Left renal cortex interstitium (tissue), 4 donors: ENCODE measurements at places on chromosomes 5 and 9.

- no peak for DNase-seq
Observed at GRCh38 chr5:135398160-135398854, 724 bp downstream of the MACROH2A1 start.

- DNase-seq: no peak
Observed at GRCh38 chr9:37727013-37727412, 26.6 kb upstream of the TRMT10B start.

DNA sequence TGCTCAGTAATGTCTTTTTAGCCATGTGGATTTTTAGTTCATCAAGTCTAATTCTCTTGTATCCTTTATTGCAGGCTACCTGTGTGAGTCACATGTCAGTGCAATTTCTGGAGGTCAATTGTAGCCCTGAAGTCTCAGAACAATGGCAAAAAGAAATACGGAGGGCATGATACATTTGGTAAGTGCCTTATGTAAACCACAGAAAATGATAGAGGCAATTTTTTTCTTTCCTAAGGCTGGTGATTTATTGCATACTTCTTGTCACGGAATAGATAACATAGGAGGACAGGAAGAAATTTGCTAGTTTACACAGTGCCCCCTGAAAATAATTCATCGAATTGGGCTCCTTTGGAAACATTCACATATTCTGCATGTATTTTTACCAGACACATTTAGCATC lies 235.9 kb downstream of the DMRTA1 start:
- no peak for DNase-seq

DNA sequence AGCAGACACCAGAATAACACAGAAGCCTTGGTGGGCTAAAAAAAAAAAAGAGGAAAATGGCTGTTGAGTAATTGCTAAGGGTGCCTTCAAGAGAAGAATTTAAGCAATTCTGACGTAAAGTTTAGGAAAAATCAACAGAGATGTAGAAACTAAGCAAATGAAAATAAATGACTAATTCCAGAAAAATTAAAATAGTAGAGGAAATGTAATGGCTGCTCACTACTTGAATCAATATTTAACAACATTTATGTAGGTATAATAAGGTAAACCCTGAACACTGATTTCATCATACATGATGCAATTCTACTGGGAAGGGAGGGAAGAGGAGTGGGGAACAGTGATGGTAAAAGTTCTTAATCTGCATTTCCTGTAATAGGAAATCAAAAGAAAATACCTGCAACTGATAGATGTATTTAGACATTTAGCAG lies 41.4 kb downstream of the PUM3 start:
- no peak for DNase-seq

DNA sequence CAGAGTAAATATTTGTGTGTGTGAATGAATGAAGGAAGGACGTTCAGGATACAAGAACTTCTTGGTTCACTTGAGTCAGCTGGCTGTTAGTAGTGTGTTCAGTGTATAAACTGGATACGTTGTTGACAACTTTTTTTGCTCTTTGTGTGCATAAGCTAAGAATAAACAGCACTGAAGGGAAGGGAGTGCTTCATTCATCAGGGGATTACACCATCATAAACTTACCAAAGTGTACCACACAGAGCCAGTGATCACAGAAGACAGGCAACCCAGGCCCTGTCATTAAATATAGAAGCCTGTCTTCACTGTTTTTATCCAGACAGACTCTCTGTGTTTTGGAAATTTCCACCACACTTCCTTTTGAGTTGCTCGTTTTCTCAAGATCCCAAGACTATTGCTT lies 55.5 kb upstream of the MEF2C start:
- DNase-seq: no peak

DNA sequence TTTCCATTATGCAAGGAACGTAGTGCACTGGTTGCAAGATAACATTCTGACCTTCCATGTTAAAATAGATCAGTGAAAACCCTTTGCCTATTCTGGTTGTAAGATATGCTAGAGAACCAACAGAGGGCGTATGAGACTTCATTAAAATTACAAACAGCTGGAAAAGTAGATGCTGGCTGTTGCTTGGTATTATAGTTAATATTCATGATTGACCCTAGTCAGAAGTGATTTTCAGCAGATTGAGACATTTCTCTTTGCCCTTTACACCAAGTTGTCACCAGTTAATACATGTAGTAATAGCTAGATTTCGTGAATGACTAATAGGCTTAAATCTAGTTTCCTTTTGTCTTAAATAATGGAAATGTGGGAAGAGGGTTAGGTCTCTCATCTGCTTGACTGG lies 13.8 kb upstream of the FGF18 start:
- no peak for DNase-seq

DNA sequence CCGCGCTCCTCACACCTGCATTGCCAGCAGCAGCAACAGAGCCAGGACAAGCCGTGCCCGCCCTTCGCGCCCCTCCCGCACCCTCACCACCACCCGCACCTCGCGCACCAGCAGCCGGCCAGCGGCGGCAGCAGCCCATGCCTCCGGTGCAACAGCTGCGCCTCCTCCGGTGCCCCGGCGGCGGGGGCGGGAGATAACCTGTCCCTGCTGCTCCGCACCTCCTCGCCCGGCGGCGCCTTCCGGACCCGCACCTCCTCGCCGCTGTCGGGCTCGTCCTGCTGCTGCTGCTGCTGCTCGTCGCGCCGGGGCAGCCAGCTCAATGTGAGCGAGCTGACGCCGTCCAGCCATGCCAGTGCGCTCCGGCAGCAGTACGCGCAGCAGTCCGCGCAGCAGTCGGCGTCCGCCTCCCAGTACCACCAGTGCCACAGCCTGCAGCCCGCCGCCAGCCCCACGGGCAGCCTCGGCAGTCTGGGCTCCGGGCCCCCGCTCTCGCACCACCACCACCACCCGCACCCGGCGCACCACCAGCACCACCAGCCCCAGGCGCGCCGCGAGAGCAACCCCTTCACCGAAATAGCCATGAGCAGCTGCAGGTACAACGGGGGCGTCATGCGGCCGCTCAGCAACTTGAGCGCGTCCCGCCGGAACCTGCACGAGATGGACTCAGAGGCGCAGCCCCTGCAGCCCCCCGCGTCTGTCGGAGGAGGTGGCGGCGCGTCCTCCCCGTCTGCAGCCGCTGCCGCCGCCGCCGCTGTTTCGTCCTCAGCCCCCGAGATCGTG lies 517 bp downstream of the KCNN2 start:
- DNase-seq: peak; percentile 31

- no peak for DNase-seq
Observed at GRCh38 chr9:92292338-92293074, 991 bp downstream of the IARS1 start.

GRCh38 chr5:127019928-127020327 lies 10.4 kb downstream of the MARCHF3 start:
- DNase-seq: no peak

- DNase-seq: no peak
Observed at GRCh38 chr5:169250887-169251286, 50.1 kb downstream of the SLIT3 start.

GRCh38 chr9:7094052-7094451 lies 336.3 kb downstream of the KDM4C start:
- DNase-seq: no peak

DNA sequence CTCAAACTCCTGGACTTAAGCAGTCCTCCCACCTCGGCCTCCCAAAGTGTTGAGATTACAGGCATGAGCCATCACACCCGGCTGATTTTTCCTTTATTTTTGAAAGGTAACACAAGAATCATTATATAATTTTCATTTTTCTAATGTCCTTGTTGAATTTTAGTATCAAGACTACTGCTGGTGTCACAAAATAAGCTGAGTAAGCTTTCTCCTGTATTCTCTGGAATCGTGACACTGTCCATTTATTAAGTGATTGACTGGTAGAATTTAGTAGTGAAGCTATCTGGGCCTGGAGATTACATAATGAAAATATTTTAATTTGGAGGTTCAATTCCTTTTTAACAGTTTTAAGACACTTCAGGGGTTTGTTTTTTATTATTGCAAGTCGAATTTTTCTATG lies 9.5 kb downstream of the CDK20 start:
- no peak for DNase-seq

GRCh38 chr9:94713436-94714215 lies 12.9 kb upstream of the AOPEP start:
- no peak for DNase-seq

GRCh38 chr9:12461763-12462460 lies 231.3 kb upstream of the TYRP1 start:
- no peak for DNase-seq

DNA sequence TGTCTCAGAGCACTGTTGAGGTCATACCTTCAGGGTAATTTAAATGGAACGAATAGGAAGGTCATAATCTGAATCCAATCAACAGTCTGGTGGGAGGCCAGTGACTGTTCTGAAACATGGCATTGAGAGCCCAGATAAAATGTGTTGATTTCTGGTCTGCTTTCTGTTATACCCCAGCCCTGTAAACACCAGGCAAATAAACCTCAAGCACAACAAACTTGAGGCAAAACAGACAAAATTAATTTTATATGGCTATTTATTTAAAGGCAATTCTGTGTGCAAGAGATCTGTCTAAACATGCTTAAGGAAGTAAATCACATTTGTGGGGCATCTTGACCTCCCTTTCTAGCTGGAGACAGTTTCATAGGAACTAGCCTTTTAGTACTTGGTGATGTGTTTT lies 140.9 kb upstream of the SPEF2 start:
- no peak for DNase-seq

DNA sequence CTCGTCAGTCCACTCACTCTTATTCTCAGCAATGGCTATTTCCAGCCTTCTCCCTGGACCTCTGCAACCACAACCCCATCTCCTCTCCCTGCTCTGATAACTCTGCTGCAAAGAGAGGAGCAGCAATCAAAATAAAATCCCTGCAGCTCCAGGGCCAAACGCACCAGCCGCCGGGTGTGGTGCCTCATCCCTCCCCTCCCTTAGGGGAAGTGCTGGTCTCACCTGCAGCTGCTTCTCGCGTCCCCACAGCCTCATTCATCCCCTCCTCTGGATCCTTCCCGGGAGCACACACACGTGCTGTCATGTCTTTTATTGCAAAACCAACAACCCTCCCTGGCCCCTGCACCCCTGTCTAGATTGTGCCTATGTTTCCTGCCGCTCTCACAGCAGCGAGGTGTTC lies 77.8 kb downstream of the TENT4A start:
- DNase-seq: no peak

GRCh38 chr9:17068671-17069070 lies 66.2 kb upstream of the CNTLN start:
- no peak for DNase-seq

GRCh38 chr5:68261569-68262065 lies 46.1 kb downstream of the PIK3R1 start:
- no peak for DNase-seq

- no peak for DNase-seq
Observed at GRCh38 chr5:104084896-104085295, 522.3 kb upstream of the NUDT12 start.

- DNase-seq: no peak
Observed at GRCh38 chr9:5274770-5275169, 29.7 kb downstream of the RLN2 start.

GRCh38 chr5:35313291-35313690 lies 83.0 kb upstream of the PRLR start:
- no peak for DNase-seq

DNA sequence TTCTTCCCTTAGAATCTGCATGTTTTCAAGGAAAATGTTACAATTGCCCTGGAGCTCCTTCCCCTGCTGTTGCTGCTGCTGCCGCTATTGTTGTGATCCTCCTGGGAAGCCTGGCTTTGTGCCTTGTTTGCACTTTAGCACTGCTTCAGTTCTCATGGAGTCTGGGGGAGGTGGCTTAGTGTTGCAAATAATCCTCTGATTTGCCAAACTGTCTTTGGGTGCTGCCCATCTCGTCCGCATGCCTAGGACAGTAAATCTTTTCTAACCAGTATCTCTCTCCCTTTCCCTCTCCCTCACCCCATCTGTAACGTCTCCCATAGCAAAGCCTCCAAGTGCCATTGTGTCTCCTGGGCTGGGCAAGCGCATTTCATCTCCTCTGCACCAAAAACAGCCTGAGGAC lies 30.3 kb downstream of the FAM240B start:
- no peak for DNase-seq

DNA sequence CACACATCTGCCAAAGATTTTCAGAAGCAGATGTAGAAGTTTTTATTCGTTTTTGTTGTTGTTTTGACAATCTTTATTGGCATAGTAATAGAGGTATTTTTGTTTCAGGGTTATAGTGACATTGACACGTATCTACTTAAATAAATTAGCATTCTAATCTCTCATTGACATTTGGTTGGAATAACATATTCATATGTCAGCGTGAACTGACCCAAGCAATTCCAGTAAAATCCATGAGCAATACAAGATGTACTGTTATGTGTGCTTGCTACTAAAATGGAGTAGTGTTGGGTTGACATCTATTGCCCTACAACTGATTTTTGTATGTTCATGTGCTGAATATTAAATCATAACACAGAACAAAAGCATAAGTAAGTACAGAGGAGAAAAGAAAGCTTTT lies 284.4 kb upstream of the SMC2 start:
- no peak for DNase-seq

- no peak for DNase-seq
Observed at GRCh38 chr9:92607773-92608172, 62.2 kb downstream of the IPPK start.

- DNase-seq: no peak
Observed at GRCh38 chr5:61394078-61394704, 62.1 kb downstream of the ZSWIM6 start.

DNA sequence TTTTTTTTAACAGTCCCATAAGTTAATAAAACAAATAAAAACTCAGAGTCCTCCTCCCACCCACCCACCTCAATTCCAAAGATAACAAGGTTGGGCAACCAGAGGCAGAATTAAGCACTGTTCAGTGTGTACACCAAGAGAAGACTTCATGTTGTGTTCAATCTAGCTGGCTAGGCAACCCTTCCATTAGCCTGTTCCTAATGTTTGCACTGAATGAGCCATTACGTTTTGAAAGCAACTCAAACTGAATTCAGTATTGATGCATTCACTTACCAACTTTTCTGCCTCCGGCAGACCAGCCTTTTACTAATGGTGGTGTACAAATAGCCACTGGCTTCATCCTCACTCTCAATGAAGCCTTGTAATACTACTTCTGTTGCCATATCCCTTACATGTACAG lies 47.5 kb downstream of the PBX3 start:
- no peak for DNase-seq

DNA sequence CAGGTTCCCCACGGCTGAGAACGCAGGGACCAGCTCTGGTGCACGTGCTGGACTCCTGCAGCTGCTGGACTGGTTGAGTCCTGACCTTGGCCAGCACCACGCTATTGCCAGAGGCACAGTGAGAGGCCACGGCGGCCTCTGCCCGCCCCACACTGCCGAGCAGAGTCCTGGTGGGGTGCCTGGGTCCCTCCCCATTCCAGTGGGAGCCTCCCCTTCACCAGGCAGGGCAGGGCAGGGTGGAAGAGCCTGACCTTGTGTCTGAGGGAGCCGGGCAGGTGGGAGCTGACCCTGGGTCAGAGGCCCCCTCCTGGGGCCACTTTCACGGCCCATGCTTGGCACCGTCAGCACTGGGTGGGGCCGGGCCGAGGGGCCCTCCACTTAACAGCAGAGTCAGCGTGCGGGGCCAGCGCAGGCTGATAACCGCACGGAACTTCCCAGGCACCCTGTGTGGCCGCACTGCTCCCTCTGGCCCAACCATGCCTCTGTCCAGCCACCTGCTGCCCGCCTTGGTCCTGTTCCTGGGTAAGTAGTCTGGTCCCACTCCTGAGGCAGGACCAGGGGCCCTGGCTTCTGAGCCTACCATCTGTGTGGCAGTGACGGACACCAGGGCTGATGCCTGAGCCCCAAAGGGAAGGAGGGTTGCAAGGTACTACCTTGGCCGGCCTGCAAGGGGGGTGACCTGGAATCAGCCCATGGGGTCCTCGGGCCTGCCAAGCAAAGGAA lies at the start of gene MAMDC4:
MAMDC4 (plus strand) TSS at position 406 of the 723 bp plus-strand sequence; CDS start at position 477, 71 bp downstream.
- DNase-seq: no peak
